ENCODE measurements at places on chromosomes 1 and 21. TPM values are rescaled to one million over a fixed set of nuclear protein-coding genes. Genes with fewer than 3 reads are reported as not detected.

RHCE gene
- total RNA-seq, result not detected

NBPF20 gene
- total RNA-seq, result 3.5 TPM

RNU1-2 gene
- total RNA-seq, result 3,593 TPM

LCE2B gene
- not detected for total RNA-seq

KRTAP19-3 gene
- not detected for total RNA-seq

TRIM45 gene
- 0.23 TPM for total RNA-seq

TMEM82 gene
- not detected for total RNA-seq

DCST2 gene
- total RNA-seq, result 1.8 TPM

SLAMF8 gene
- total RNA-seq, result not detected

HES2 gene
- total RNA-seq, result 0.16 TPM

SIM2 gene
- total RNA-seq, result not detected

SPATA46 gene
- total RNA-seq, result not detected

PTGER3 gene
- 0.53 TPM for total RNA-seq

DNA sequence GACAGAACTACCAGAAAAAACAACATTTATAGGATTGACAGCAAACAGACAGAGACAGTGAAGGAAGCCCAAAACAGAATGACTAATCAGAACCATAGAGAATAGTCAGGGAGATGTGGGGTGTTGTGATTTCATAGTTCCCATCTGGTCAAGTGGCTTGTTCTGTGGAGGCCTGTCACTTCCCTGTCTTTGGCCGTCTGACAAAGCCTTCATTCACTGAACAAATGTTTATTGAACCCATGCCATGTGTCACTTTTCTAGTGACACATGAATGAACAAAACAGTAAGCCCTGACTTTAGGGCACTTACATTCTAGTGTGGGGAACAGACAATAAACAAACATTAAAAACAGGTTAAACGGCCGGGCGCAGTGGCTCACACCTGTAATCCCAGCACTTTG lies 3.2 kb upstream of the SRRM1 start:
- DNase-seq, result no peak

DNA sequence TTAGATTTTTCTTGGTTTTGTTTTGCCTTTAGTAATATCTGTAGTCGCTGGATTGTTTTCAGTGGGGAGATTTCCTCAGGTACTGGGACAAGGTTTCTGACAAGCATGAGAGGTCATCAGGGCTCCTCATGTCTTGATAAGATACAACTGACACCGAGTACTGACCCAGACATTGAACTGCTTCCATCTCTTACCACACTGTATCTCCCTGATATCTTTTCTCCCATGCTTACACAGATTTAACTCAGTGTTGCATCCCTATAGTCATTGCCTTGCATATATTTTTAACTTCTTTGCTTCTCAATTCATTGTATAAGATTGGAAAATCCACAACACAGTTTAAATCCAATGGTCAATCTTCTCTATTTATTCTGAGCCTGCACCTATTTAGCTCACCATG lies 12.4 kb upstream of the CYB5R1 start:
- DNase-seq, result no peak

- no peak for DNase-seq
Measured at GRCh38 chr1:160558660-160559380, 20.5 kb downstream of the CD84 start.

DNA sequence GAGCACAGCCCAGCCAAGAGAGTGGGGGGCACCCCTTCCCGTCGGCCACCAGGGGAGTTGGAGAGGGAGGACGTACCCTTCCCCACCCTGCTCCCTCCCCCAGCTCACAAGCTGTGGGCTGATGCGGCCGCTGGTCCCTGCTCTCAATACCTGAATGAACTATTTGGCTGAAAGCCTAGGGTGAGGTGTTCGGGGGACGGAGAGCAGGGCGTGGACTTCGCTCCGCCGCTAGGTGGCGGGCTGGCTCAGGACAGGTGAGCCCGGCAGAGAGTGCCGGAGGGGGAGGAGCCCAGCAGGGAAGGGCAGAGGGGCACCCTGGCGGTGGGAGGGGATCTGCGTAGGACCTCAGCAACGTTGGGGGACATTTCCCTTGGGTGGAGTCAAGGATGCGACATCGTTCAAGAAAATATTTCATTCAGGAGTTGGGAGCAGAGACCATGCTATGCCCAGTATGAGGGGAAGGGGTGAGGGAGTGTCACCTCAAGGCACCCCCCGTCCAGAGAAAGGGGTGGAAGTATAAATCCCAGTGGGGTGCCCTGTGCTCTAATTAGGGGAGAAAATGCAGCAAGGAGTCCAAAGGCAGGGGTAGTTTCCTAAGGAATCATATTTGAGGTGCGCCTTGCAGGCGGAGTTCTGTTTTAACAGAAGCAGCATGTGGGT lies 12.0 kb upstream of the RHBG start:
- DNase-seq, result peak; percentile 24

- no peak for DNase-seq
Measured at GRCh38 chr1:46137916-46138315, 5.5 kb upstream of the PIK3R3 start.

GRCh38 chr1:236465231-236465958 lies 58.4 kb upstream of the LGALS8 start:
- DNase-seq, result no peak

DNA sequence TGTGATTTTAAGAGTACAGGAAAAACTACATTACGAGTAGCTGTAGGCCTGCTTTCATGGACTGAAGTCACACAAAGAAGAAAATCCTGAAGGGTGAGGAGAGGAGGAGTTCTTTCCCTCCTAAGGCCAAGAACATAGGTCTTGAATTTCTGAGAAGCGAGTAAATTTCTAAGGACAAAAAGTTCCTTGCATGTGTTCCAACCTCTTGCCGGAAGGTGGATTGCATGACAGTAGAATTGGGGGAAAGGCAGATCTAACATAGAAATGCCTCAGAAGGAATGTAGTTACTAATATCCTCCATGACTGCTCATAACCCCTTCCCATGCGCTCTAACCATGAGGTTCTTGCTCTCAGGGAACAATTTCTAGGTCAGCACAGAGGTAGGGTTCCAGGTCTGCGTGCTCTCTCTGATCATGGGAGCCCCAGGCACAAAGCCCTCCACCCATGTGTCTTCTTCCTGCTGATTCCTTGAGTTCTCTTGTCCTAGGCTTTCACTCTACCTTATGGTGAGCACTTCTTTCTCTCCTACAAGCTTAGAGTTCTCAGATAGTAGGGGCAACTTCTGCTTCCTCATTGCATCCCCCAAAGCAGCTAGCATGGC lies 13.7 kb downstream of the CD2 start:
- no peak for DNase-seq

DNA sequence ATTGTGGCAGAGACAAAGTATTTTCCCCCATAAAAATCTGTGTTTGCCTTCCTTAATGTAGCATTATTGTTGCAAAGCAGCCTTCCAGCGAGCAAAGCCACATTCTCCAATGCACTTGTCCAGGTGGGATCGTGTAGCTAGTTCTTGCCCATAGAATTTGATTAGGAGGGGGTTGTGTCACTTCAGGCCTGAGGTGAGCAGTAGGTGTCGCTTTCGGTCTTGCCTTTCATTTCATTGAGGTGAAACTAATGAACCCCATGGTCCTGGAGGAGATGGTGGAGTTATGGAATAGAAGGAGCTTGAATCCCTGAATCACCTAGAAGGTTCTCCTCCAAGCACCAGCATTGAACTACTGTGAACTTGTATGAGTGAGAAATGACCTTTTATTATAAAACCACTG lies 318.9 kb upstream of the PBX1 start:
- no peak for DNase-seq

DNA sequence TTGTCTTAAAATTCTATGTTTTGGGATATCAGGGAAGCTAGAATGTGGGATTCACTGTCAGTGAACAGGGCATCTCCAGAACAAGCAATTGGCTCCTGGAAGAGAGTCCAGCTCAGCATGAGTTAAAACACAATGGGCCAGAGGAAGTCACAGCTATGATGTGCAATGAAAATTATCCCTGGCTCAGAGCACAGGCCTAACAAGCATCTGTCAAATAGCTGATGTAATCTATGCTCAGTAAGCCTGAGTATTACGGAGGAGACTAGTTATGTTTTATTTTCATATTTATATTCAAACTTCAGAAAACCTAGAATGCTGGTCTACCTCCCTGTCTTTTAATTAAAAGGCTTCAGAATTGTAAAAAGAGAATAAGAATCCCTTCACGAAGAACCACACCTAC lies 41.6 kb downstream of the PARP1 start:
- DNase-seq, result no peak

GRCh38 chr1:201336711-201337450 lies 40.6 kb downstream of the TNNT2 start:
- DNase-seq, result no peak

GRCh38 chr1:224724566-224724965 lies 108.4 kb downstream of the CNIH3 start:
- DNase-seq, result no peak

DNA sequence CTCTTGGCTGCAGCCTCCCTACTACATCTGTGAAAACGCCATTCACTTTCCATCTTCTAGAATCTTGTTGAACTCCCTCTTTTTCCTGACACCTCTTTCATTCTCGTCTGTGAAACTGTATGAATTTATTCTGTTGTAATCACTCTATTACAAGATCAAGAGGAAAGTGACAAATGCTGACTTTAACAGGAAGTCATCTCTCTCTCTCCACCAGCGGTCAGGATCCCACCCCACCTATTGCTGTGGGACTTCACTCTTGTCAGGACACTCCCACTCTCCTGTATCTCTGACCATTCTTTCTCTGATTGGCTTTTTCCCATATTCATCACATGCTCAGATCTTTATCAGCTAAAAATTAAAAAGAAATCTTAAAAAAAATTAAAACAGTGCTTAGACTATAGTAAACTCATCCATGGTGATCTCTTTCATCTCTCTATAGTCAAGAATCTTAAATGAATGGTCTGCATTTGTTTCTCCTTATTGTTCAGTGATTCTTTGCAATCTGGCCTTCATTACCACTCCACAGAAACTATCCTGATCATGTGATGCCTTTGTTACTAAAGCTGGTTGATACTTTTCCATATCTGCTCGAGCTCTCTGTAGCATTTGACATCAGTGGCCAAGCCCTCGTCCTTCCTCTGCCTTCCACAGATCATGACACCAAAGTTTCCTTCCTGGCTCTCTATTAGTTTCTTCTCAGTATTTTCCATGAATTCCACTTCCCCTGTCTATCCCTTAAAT lies 113.6 kb downstream of the UCHL5 start:
- no peak for DNase-seq

DNA sequence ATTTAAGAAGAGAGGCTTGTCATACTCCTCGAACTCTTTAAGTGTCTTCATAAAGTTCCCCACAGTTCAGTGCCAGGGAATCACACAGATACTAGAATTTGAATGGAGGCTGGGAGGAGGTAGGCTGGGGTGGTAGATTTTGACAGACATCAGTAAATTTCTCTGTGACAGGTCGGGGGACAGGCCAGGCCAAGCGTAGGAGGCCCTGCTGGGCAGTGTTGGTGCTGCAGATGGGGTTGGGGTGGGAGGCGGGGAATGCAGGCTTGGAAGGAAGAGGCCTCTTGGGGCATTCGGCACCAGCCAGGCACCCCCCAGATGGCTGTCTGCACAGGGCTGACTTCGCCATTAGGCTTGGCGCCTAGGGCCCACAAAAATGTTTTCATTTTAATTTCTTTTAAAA lies 84.0 kb downstream of the MAN1C1 start:
- DNase-seq, result no peak

- DNase-seq, result no peak
Measured at GRCh38 chr1:244327533-244327932, 124.2 kb downstream of the ADSS2 start.

- DNase-seq, result no peak
Measured at GRCh38 chr1:153608089-153608682, 4.8 kb downstream of the S100A16 start.

DNA sequence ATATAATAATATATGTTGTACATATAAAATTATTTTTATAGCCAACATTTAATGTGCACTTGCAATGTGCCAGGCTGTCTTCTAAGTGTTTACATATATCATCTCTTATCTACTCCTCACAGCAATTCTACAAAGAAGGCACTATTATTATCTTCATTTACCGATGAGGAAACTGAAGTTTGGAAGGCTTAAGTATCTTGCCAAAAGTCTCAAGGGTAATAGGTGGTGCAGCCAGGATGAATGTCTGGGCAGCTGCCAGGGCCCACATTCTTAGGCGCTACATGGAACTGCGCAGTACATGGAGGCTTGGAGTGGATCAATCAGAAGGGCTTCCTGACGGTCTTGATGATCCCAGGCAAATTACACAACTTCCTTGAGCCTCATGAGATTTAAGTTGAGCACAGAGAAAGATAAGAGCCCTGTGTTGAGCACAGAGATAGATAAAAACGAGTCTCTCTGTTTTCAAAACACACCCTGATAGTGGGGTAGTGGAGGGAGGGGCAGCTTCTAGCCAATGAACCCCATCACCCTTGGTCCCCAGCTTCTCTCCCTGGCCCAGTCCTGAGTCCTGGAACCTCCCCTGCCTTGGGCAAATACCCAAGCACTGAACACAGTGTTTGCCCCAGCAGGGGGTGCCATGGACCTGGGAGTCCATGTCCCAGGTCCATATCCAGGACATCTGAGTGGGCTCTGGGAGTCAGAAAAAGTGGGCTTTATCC lies 9.2 kb downstream of the POU3F1 start:
- no peak for DNase-seq

DNA sequence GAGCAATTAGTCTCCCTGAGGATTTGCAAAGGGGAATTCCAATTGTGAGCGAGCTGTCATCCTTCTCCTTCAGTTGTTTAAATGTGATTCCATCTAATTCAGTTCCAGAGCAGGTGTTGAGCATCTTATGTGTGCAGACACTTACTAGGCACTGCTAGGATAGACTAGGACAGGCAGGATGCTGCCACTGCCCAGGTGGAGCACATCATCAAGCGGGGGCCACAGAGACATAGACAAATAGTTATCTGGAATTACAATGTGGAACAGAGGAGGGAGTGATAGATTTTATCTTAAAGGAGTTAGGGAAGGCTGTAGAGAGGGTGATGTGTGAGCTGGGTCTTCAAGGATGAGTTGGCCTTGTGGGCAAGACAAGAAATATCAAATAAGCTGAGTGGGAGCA lies 55.9 kb downstream of the CDC7 start:
- no peak for DNase-seq

- no peak for DNase-seq
Measured at GRCh38 chr1:162178432-162178831, 108.9 kb downstream of the NOS1AP start.

DNA sequence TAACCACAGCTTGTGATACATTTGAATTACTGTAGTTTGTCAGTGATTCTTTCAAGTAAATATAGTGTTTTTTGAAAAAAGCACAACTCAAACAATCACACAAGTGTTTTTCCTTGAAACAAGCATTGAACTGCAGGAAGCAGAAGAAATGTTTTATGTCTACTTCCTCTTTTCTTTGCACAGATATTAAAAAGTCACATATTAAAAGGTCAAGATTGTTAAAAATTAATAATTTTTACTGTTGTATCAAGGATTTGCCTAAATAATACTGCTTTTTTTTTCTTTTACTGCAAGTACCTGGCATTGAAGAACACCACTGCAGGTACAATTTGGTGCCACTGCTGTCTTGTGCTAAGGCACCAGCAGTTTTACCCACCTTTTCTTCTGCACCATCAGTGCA lies 214.2 kb upstream of the C1orf105 start:
- no peak for DNase-seq

- DNase-seq, result no peak
Measured at GRCh38 chr1:115068826-115069585, 20.3 kb downstream of the TSPAN2 start.
